ENCODE measurements at places on chromosomes 16 and 17.

DNA sequence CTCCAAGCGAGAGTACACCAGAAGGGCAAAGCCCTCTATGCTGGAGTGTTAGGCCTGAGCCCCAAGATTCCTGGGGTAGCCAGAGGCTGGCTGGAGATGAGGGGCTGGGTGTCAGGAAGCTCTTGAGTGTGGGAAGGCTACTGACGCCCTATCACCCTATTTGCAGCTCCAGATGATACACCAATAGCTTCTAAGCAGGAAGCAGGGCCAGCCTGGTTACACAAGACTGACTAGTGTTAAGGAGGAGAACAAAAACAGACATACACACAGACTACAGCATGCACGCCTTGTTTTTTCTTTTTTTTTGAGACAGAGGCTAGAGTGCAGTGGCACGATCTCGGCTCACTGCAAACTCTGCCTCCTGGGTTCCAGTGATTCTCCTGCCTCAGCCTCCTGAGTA is 15.9 kb downstream of the POLR3K start:
- no peak for DNase-seq

GRCh38 chr16:27369806-27370205 is 32.2 kb upstream of the IL21R start:
- no peak for DNase-seq

GRCh38 chr16:87047221-87048037 is 269.8 kb downstream of the C16orf95 start:
- no peak for DNase-seq

- no peak for DNase-seq
Observed at GRCh38 chr16:23020084-23020483, 129.2 kb downstream of the USP31 start.

DNA sequence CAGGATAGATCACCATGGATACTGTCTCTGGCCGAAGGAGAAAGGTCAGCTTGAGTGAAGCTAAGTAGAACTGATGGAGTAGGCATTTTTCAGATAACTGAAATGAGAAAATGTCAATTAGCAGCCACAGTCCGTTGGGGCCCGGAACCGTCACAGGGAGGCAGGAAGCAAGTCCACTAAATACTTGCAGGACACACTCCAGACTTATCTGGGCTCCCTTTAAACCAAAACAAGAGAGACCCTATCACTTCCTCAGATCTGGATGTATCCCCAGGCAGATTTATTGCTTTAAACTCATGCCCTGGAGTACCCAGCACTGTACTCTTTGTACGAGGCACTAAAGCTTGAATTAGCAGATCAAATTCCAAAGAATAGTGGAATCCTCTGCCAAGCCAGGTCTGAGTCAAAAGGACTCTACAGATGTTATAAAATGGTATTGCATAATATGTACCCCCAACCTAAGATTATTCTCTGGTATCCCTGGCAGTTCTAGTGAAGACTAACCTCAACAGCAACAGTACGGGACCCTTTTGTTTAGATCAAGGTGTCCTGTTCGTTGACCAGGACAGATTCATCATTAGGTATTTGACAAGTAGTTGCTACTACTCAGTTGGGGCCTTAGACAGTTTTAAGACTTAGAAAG is 8.1 kb downstream of the ZP2 start:
- no peak for DNase-seq

- no peak for DNase-seq
Observed at GRCh38 chr17:81364278-81365147, 30.7 kb upstream of the BAHCC1 start.

- no peak for DNase-seq
Observed at GRCh38 chr16:84703681-84704080, 3.9 kb downstream of the USP10 start.

DNA sequence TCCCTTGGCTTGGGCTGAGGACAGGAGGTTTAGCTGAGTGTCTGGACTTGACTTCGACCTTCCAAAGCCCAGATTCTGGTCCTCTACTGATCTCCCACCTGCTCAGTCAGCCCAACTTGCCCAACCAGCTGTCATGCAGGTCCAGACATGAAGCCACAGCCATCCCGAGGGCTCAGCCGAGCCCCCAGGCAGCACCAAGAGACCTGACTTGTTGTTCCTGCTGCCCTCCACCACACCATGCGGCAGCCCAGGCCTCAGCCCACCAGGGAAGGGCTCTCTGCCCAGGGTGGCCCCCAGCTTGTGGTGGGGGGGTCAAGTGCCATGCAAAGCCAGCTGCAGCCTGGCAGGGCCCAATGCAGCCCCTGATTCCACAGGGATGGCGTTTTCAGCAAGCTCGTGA is 17.2 kb upstream of the CACNG4 start:
- DNase-seq = no peak

DNA sequence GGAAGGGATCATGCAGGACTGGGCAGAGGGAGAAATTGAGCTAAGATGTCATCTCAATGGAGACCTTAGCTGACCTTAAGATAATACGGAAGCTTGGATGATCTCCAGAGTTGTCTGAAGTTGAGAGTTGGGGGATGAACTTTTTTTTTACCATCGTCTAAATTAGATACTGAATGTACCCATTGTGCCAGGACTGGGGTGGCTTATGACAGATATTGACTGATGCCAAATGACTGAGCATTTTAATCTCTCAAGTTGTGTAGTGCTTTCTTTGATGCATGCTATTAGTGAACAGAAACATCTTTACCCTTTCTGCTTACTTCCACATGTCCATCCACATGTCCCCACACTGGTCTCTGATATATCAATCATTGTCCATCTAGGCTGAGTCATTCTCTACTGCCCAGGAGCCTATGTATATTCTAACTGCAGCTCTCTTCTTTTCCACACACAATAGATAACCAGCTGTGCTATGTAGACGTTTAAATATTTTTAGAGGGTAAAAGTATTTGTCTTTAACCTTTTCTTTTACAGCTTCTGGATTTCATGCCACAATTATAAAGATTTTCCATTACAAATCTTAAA is 60.2 kb upstream of the ZKSCAN2 start:
- no peak for DNase-seq

- no peak for DNase-seq
Observed at GRCh38 chr17:81306491-81306890, 11.4 kb upstream of the SLC38A10 start.
